ENCODE measurements at places on chromosomes 13 and 19.
A peak's percentile ranks its signal among the peaks of the same experiment; 100 is the strongest.

- no peak for DNase-seq
These were observed 4.0 kb downstream of the CCL25 start for GRCh38 chr19:8056533-8056932.

- DNase-seq: no peak
These were observed 32.0 kb downstream of the PDCD5 start for GRCh38 chr19:32613008-32613407.

DNA sequence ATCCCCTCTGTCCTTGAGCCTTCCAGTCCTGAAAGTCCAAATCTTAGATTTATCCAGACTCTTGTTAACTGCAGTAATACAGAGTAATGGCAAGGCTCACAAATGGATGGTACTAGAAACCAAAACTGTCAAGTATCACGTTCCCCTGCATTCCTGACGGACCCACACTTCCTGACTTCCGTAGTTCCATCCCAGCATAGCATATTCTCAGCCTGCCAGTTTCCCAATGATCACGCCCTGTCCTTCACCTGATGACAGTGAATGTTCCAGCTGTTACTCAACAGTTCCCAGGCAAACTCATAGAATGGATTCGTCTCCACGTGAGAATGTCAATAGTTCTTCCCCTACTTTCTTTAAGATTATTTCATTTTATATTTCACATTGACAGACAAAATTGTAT lies 33.6 kb downstream of the SLC7A1 start:
- DNase-seq: no peak

DNA sequence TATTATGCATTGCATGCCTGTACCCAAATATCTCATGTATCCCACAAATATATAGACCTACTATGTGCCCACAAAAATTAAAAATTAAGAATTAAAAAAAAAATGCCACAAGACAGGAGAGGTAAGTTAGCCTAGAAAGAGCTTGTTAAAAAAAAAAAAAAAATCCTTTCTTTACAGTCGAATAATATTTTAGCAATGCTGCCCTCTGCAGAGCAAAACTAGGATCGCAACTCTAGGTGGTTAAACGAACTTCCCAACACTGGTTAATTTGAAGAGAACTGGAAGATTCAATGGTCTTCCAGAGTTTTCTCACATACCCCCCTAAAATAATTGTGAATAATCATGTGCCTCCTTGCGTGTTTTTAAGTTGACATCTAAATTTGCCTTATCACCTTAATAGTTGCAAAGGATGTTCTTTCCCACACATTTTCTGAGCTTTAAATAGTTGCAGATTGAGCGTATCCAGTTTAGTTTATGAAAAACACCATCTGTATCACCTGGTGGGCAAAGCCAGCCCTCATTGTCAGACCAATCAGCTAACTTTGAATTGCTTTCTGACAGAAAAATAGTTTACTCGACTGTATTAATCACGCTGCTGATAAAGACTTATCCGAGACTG lies 47.4 kb upstream of the RCBTB2 start:
- DNase-seq: peak; percentile 28

- peak; percentile 33 for DNase-seq
These were observed 10.8 kb upstream of the PDCD5 start for GRCh38 chr19:32570081-32570785.

- no peak for DNase-seq
These were observed 139.0 kb downstream of the FLT1 start for GRCh38 chr13:28355822-28356371.

DNA sequence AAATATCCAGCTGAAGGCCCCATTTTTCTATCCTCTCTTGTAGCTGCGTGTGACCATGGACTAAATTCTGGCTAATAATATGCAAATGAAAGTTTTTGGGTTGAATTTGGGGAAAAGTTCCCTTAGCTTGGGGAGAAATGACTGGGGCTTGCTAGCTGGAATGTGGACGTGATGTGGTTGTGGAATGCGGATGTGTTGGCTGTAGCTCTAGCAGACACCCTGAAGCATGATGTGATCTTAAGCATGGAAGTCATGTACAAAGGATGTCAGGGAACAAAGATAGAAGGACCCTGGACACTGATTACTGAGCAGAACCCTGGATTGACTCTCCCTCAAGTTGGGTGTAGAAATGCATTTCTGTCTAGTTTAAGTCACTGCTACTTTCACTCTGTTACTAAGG lies 25.4 kb upstream of the SCEL start:
- DNase-seq: no peak

- DNase-seq: no peak
These were observed 73.8 kb downstream of the TRPM4 start for GRCh38 chr19:49231389-49231788.

- DNase-seq: no peak
These were observed 543.6 kb upstream of the GPC6 start for GRCh38 chr13:92682832-92683517.

DNA sequence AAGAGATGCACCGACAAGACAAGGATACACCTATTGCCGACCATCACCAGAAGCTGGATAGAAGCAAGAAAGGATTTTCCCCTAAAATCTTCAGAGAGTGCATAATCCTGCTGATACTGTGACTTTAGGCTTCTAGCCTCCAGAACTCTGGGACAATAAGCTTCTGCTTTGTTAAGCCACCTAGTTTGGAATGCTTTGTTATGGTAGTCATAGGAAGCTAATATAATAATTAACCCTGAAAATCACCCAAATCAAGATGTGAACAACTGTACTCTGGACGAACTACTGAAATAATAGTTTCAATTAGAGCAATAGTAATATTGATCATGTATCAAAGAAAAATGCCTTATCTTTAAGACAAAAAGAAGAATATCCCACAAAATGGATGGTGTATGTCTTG lies 524.6 kb downstream of the EFNB2 start:
- DNase-seq: no peak

DNA sequence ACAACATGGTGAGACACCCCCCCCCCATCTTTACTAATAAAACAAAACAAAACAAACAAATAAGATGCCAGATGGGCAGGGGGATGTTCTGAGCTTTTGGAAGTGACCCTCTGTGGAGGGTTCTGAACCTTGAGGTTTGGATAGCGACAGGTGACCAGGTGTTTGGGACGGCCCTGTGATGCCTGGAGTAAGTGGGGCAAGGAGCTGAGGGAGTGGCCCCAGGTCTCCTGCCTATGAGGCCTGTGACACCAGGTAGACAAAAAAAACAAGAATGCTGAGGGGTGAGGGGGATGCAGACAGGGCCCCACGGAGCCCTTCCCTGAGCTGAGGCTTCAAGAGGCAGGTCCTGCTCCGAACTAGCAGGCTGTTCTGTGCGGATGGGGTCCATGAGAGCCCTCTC lies 9.2 kb downstream of the ADGRE2 start:
- DNase-seq: no peak

DNA sequence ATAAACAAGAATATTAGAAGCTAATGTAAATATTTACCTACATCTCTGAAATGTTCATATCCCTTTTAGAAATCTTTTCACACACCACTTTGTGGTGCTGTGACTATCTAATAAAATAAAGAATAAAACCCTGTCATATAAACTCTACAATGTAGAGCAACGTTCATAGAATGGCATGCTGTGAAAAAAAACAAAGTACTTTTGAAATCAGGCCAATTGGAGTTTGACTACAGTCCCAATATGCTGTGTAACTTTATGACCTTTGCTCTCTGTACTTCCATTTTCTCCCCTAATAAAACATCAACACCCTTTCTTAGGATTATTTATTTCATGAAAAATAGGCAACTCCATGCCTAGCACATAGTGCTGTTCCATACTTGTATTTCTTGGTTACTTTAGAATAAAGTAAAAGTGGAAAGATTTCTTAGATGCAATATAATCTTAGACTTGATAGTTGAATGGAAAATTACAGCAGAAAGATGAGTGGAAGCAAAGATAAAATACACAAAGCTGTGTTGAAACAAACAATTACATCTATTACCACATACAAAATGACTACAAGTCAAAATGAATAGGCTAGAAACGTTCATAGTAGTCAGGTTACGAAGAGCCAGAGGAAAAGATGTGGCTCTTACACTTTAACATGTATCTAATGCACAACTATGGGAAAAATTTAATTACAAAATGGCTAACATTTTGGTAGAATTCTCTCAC lies 613.2 kb upstream of the SLITRK5 start:
- no peak for DNase-seq

- DNase-seq: no peak
These were observed 299.2 kb upstream of the KLHL1 start for GRCh38 chr13:70407486-70407885.

- DNase-seq: peak; percentile 74
These were observed 801 bp downstream of the KCTD12 start for GRCh38 chr13:76885203-76886004.

DNA sequence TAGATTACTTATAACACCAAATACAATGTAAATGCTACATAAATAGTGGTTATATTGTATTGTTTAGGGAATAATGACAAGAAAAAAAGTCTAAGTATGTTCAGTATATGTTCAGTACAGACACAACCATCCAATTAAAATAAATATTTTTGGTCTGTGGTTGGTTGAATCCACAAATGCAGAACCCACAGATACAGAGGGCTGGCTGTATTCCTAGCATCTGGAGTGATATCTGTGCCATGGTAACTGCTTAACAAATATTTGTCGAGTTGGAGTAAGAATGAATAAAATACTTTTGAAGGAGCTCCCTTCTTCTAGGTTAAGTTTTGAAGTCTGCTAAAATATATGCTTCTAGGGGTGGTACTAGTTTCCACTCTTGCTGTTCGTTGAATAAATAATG lies 241.0 kb downstream of the KLF5 start:
- DNase-seq: no peak

- DNase-seq: no peak
These were observed 71.1 kb downstream of the PIBF1 start for GRCh38 chr13:72853000-72853399.

GRCh38 chr19:6415591-6416190 lies 8.9 kb downstream of the KHSRP start:
- no peak for DNase-seq

DNA sequence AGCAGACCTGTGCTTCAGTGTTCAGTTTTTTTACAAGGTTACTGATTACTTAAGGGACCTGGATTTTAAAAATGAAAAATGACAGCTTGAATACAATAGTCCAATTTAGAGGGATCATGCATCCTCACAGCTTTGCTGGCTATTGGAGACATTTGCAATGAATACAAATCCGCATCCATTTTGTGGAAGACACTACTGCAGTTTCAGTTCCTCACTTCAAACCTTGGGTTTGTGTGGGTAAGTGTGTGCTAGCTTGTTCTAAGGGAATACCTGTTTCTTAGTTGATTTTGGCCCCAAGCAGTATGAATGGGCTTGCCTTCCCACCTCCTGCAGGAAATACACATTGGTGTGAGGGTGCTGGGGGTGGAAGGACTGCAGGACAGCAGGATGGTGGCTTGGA lies 222.4 kb downstream of the OLFM4 start:
- DNase-seq: no peak

DNA sequence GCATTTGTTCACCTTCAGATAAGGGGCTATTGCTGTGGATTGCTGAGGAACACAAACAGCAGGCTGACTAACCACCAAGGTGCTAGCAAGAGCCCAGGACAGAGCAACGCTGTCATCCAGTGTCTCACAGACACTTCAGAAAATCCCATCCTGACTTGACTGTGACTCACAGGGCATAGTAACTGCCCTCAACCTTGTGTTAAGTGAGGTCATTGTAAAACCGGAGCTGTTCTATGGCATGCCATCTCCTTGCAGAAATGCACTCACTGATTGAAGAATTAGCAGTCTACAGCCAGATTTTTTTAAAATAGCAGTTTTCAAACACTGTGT lies 51.1 kb downstream of the TNFRSF19 start:
- no peak for DNase-seq

GRCh38 chr13:100962585-100962984 lies 288.0 kb upstream of the TMTC4 start:
- DNase-seq: no peak

DNA sequence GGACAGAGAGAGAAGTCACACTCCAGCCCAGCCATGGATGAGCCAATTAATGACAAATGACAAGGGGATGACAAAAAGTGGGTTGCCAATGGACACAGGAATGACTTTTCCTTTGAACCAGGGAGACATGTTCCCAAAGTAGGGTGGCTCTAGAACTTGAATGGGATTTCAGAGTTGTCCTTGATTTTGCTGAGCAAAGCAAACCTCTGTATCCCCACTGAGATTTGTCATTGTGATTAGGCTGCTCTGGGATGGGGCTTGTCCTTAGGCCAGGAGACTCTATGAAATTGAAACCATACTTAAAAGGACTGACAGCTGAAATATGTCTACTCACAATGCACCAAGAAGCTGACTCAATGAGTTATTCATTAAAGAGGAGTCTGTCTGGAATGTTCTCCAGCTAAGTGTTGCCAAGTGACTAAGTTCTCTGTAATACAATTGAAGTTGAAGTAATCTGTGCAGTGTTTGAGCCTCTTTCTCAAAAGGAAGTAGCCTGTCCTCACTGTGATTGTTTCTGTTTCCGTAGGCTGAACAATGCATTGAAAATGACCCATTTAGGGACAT lies 69.0 kb upstream of the PCDH9 start:
- no peak for DNase-seq

DNA sequence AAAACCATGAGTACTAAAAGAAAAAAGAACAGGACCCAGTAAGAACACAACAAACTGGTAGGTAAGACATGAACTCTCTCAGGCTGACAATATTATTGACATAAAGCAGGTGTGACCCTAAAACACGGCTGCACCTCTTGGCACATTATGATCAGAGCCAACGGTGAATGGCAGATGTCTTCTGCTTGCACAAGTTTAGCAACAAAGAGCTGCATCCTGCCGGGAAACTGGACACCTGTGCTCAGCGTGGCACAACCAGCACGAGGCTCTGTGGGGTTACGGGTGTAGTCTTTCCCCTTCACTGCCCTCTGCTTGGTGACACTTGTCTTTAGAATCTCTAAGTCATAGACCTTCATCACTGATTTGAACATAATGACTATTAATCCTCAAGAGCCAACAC lies 97.9 kb downstream of the DOCK9 start:
- no peak for DNase-seq

DNA sequence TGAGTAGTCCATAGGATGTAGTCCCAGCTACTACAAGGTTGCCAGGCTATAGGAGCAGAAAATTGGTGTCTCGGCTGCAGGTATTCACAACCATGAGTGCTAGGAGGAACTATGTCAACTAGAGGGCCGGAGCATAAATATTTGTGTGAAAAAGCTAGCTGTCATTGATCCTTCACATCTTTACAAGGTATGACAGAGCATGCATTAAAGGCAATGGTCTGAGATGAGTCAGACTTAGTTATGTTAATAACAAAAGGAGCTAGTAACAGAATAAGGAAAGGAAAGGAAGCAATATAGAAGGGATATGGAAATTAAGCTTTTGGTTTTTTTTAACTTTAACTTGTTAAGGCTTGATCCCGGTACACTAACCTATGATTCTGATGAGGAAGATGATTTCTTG lies 40.9 kb upstream of the PSG9 start:
- DNase-seq: no peak

All from anterior cingulate cortex (tissue), 58 donors.